ENCODE measurements at places on chromosomes 5 and 9.

- DNase-seq: no peak
Measured at GRCh38 chr5:143147383-143147782, 256.1 kb downstream of the NR3C1 start.

- no peak for DNase-seq
Measured at GRCh38 chr5:168681556-168682183, 102.5 kb upstream of the PANK3 start.

DNA sequence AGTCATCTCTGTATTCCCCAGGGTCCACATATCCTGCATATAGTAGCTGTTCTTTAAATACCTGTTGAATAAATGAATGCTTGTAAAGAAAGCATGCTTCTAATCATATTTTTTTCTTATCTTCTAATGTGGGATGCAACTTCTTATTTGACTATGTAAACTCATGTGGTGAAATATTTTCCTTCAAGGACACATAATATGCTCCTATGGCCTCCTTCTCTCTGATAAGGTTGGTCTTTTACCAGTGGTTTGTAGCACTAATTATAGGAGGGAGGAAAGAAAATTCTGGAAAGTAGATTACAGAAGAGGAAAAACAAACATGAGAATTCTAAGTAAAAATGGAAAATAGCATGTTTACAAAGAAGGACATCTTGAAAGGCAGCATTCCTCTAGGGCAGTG, 28.6 kb upstream of the C5orf63 start:
- no peak for DNase-seq

DNA sequence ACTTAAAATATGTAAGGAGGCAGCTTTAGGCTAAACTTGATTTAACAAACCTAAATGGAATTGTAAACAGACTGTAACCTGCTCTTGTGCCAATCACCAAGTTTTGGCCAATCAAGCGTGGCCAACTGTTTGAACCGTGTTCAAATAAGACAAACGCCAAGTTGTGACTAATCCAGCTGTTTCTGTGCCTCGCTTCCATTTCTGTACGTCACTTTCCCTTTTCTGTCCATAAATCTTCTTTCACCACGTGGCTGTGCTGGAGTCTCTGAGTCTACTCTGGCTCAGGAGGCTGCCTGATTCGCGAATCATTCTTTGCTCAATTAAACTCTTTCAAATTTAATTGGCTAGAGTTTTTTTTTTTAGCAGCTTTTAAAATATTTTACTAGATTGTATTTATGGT, 71.3 kb downstream of the LIX1 start:
- no peak for DNase-seq

GRCh38 chr5:172343741-172344140, 60.2 kb upstream of the UBTD2 start:
- no peak for DNase-seq

DNA sequence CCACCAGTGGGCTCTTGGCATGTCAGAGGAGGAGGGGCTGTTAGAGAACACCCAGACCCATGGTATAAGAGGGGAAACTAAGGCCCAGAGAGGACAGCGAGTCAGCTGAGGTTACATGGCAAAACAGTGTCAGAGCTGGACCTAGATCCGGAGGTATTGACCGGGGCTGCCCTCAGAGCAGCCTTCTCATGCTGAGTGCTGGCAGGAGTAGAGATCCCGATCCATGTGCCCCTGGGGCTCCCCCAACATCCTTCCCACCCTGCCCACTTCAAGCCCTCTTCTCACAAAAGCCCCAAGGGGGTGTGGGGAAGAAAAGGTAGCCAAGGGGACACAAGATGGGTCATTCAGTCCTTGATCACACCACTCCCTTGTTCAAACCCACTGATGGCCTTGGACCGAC, 19.9 kb downstream of the CSF1R start:
- DNase-seq: no peak

DNA sequence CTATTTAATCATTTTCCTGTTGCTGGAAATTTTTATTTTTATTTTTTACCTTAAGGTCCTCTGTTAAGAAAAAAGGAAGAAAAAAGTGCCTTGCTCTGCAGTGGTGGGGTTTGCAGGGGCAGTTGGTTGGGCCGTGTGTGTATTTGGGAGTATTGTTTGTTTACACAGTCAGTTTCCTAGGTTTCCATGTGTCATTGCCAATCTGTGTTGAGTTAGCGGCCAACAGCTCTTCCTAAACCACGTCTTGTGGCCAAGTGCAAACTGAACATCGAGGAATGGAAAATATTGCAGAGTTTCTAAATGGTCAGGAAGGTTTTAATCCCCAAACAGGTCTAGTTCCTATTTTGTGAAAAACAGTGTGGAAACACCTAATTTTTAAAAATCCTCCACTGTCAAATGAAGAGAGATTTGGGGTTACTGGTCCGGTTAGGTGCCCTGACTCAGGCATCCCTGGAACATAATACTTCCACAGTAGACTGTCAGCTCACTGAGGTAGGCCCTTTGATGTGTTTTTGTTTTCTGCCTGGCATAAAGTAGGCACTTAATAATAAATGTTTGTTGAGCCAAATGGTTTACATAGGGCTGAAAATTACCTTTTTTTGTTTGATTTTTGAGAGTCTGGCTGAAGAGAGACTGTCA, 37.0 kb downstream of the MAMDC2 start:
- DNase-seq: peak; percentile 94

- DNase-seq: peak; percentile 81
Measured at GRCh38 chr5:155587458-155587857, 573.9 kb downstream of the KIF4B start.

GRCh38 chr9:127905788-127906191, 6.4 kb upstream of the ST6GALNAC6 start:
- no peak for DNase-seq

DNA sequence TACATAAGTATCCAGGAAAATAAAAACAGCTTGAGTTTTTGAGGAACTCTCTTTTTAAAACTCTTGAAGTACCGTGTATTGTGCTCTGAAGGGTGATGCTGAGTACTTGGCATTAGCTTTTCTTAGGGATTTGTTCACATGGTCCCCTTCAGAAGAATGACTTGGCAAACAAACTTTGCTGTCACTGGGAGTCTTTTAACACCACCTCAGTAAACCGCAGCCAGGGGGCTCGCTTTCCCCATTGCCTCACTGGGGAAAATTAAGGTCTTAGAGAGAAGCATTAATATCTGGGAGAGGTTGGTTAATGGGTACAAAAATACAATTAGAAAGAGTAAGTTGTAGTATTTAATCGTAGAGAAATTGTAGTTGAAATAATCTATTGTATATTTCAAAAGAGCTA, 105.9 kb upstream of the DAP start:
- DNase-seq: peak; percentile 33

DNA sequence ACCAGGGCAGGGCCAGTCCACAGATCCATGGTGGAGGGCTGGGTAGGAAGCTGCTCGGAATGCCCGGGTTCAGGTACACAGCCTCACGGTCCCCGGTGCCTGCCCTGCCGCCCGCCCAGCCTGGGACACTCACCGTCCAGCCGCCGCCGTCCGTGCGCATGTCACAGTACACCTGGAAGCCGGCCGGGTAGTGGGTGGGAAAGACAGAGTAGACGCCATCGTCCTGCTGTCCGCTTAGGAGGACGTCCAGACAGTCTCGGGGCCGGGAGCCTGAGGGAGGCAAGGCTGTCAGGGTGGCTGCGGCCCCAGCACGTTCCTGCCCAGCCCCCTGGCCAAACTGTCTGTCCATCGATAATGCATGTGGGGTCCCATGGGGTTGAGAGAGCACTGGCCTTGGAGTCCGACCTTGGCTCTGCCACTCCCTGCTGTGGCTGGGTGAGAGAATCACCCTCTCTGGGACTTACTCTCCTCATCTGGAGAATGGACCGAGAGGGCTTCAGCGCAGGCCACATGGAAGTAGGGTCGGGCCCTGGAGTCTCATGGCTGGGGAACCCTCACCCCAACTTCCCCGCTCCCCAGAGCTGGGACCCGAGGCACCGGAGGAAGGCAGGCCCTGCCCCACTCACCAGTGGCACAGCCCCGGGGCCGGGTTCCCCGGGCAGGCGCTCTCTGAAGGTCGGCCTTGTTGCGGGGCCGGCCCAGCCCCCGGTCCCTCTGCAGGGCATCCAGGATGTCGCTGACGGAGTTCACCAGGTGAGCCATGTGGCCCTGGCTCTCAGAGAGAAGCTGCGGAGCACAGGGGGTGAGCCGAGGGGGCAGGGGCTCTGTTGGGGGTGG, 15.2 kb downstream of the FIBCD1 start:
- DNase-seq: no peak

GRCh38 chr5:149133795-149134777, 7.2 kb upstream of the ABLIM3 start:
- DNase-seq: no peak

GRCh38 chr9:14014218-14014617, 299.7 kb downstream of the NFIB start:
- DNase-seq: no peak

DNA sequence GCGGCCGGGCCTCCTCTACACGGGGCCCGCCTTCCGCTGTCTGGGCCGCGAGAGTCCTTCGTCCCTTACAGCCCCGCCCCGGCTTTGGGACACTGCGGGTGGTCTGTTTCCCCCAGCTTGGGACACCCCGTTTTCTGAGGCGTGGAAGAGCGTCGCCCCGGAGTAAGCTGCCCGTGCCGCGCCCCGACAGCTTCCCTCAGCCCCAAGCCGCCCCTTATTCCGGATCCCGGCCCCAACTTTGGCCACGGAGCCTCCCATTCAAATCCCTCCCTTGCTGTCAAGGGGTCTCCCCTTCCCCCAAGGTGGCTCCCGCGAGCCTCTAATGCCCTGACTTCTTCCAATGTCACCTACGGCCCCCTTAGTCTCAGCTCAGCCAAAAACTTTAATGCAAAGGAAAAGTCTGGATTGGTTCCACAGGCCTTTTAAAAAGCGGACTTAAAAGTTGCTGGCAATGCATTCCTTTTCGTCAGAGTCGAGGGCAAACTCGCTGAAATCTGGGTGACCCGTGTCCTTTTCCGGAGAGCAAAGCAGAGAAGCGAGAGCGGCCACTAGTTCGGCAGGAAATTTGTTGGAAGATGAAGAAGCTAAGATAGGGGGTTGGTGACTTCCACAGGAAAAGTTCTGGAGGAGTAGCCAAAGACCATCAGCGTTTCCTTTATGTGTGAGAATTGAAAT, 19.8 kb downstream of the EXOSC2 start:
- no peak for DNase-seq

DNA sequence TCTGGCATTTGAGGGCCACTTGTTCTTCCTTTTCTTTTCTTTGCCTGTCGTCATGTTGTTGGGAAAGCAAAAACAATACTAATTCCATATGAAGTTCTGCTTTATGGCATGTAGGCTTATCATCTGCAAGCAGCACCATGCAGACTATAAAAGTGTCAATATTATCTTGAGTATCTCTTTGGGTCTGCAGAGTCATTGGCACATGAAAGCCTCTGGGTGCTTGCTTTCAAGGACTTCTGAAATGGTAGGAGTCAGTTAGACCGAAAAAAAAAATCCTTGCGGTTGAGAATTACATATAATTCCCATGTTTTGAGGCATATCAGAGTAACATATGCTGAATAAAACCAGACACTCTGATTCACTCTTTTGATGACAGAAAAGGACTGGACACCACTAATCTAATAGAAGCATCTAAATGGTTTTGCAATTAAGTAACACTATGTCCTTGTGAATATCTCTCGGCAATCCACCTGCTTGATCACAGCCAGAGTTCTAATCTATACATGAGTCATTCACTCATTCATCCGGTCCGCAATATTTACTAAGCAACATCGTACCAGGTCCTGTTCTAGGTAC, 44.4 kb downstream of the GNAQ start:
- DNase-seq: no peak

DNA sequence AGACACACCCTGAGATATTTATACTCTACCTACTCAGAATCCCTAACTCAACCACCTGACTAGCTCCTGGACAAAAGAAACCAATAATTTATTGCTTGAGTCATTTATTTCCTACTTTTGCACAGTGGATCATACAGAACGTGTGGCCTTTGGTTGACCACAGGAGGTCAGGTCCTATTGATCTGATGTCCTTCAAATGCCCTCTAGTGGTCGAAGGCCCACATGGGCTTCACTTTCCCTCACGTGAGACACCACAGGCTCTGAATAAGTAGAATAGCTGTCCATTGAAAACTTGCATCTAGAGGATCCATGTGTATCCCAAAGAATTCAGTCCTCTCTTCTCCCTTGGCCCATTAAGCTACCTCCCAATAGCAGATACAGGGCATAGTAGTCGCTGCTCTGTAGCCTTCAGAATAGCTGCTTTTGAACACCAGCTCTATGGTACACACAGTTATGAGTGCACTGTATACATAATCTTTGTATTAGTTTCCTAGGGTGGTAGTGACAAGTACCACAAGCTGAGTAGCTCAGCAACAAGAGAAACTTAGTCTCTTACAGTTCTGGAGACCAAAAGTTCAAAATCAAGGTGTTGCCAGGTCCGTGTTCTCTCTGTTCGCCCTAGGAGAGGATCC, 177.6 kb upstream of the SMARCA2 start:
- DNase-seq: peak; percentile 37

GRCh38 chr5:140883373-140883772, 1.4 kb downstream of the PCDHA13 start:
- no peak for DNase-seq

- DNase-seq: no peak
Measured at GRCh38 chr5:143208781-143209510, 194.5 kb downstream of the NR3C1 start.

DNA sequence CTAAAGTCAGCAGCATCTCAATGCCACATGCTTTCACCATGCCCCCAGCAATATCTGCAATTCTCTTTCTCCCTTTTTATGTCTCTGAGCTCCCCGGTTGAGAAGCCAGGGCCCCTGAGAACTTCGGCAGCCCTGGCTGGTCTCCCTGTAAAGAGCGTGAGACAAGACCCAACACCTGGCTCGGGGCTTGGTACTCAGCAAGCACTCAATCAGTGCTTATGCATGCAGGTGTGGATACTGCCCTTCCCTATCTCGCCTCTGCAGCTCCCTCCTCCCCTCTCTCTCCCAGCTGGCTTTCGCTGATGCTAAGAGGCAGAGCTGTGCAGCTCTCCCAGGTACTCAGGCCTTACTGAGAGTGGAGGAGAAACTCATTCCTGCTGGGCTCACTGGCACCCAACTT, 41.7 kb upstream of the AKNA start:
- no peak for DNase-seq

GRCh38 chr9:137007108-137007815, 10.9 kb upstream of the CLIC3 start:
- DNase-seq: no peak

DNA sequence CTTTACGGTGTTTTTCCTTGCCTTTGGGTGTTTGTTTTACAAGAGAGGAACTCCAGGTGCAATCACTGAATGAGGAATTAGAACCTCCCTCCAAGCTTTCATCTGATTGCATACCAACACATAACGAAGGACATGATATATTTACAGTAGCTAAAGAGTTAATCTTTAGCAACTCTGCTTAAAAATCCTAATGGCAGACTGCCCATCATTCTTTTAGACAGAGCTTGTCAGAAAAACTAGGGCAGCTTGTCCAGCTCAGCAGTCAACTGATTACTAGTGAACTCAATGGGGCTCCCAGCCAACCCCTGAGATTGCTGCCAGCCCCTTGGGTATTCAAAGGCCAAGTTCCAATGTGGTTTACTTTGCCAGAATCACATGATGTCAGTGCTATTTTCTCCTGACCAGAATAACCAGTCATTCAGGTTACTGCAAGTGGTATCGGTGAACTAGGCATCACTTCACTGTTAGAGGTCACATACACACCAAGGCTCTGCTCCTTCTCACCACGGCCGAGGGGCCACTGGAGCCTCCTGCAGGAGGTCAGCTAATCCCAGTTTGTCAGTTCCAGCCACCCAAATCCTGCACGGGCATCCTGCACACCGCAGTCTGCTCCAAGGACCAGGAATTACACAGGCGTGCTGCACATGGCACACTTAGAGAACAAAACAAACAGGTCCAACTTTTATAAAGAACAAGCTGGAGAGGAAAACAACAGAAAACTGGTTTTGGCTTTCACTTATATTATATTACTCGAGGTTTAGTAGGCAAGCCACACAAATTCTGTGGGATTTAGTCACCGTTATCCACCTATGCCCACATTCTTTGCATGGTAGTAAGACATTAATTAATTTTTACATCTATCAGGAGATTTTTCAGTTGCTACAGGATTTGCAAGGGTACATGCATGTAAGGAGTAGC, 62.5 kb downstream of the NFIB start:
- peak; percentile 63 for DNase-seq

All from NCI-H748 treated with DMSO at 0.1 percent for 48 hours (cell line).